ENCODE measurements at places on chromosomes 5 and 9.
A peak's percentile ranks its signal among the peaks of the same experiment; 100 is the strongest.

DNA sequence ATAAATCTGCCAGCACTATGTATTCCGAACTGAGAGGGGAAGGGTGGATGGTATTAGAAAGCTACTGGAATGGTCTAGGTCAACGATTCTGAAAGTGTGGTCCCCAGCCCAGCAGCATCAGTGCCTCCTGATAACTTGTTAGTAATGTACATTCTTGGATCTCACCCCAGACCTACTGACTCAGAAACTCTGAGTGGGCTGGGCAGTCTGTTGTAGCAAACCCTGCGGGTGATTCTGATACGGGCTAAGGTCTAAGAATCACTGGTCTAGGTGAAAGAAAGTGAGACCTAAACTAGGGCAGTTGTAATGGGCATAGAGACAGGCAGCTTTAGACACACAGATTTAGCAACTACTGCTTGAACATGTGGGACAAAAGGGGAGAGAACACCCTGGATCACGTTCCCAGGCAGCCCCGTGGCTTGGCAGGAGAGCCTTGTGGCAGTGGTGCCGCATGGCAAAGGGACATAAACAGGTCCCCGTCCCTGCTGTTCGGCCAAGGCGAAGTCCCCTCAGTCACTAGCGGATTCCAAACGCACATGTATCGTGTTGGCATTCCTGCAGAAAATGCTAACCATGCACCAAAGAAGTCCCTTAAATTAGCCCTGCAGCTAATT lies 216.3 kb downstream of the TTLL11 start:
- no peak for DNase-seq

- no peak for DNase-seq
Observed at GRCh38 chr9:31612336-31613030, 772.0 kb upstream of the ACO1 start.

DNA sequence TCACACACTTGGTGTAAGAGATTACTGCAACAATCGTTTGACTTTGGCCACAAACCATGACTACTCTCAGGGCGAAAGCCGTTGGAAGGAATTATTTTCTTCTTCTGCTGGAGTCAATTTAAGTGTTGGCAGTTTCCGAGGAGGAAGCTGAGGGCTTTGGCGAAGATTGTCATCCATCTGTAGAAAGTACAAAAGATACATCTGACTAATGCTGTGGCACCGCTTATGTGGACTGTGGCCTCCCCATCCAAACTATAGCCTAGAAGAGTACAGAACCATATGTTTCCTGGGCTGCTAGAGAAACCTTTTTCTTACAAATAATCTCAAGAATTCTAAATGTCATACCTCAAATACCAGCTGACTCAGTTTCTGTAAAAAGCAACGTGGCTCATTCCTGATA lies 7.4 kb downstream of the MTX3 start:
- no peak for DNase-seq

GRCh38 chr5:143063175-143063970 lies 293.2 kb downstream of the ARHGAP26 start:
- DNase-seq, result peak; percentile 25

DNA sequence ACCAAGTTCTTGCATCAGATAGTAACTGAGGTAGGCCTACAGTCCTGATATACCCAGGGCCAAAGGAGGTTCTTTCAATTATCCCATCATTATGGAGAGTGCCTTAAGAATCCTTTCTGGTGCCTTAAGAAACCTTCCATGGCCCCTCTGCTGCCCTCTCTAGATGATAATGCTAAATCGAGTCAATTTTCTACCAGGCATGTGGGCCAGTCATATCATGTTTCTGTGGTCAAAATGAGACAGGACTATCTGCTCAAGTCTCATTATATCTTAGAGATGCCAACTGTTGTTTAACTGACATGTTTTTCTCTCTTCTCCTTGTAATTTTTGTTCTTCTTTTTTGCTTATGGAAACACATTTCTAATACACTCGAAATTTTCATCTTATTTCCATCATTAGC lies 127.6 kb downstream of the EDIL3 start:
- no peak for DNase-seq

- DNase-seq, result no peak
Observed at GRCh38 chr5:128405159-128405558, 132.9 kb downstream of the FBN2 start.

DNA sequence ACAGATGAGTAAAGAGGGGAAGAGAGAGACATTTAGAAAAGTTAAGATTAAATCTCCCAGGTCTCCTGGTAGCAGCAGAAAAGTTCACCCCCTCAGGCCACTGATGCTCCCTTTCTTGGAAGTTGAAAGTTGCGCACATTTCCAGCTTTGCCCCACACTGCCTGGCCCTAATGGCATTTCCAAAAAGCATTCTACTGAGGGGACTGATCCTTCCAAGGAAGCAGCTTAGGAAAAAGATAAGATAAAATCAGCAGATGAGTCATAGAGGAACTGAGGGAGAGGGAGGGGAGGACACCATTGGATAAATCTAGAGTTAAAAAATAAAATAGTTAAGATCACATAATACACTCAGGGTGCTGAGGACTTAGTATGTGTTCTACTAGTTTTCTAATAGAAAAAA lies 67.6 kb upstream of the SLC12A2 start:
- DNase-seq, result no peak

GRCh38 chr9:136978073-136978864 lies 965 bp downstream of the PTGDS start:
- peak; percentile 95 for DNase-seq

DNA sequence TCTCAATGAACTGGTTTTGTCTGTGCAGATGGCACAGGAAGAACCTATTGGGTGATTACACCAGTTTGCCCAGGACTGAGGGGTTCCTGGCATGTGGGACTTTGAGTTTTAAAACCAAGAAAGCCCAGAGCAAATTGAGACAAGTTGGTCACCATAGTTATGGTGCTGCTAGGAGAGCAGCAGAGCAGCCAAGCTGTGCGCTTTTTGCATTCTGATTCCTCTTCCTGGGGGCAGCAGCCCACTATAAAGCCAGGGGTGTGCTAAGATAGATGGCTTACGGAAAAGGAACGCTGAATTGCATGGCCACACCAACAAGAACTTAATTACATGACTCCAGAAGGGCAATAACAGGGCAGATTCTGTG lies 49.7 kb downstream of the TIMD4 start:
- no peak for DNase-seq

- DNase-seq, result no peak
Observed at GRCh38 chr5:76742583-76742982, 26.7 kb downstream of the F2R start.

GRCh38 chr5:65820373-65820772 lies 98.4 kb downstream of the NLN start:
- no peak for DNase-seq

DNA sequence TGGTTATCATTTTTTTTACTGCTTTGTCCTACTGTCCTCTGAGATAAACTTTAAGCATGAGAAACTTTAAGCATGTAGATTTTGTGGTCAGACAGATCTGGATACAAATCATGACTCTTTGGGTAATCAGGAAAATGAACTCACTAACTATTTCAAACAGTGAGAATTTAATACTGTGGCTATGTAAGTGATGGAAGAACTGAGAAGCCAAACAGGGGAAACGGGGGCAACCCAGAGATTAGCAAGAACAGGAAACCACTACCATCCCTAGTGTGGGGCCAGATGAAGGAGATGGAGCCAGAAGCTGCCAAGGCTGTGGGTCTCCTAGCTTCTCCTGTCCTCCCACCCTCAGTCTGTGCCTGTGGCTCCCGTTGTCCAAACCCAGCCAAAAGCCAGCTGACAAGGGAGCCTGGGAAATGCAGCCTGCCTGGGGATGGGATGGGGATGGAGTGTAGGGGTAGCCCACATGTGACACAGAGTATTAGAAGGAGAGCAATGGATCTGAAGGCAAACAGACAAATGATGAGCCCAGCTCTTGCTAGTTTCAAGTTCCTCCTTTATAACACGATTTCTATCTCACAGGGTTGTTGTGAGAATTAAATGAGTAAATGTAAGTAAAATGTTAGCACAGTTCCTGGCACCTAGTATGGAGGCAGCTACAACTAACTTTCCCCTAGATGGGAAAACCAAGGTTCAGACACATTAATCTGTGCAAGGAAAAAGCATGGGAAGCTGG lies 27.7 kb upstream of the CDC23 start:
- DNase-seq, result no peak

DNA sequence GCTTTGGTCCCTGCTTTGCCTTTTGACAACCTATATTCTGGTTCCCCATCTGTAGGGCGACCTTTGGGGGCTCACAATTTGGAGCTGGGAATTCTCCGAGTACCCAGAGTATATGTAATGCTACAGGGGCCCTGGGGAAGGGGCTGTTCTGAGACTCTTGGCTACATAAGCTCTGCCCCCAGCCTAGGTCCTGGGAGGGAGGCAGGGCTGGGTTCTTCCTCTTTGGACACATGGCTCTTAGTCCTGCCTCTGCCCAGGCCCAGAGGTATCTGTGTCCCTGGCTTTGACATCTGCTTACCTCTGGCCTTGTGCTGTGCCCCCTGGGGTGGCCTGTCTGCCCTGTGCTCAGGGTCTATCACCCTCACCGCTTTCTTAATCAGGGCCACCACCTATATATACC lies 181.6 kb downstream of the CACNA1B start:
- no peak for DNase-seq

DNA sequence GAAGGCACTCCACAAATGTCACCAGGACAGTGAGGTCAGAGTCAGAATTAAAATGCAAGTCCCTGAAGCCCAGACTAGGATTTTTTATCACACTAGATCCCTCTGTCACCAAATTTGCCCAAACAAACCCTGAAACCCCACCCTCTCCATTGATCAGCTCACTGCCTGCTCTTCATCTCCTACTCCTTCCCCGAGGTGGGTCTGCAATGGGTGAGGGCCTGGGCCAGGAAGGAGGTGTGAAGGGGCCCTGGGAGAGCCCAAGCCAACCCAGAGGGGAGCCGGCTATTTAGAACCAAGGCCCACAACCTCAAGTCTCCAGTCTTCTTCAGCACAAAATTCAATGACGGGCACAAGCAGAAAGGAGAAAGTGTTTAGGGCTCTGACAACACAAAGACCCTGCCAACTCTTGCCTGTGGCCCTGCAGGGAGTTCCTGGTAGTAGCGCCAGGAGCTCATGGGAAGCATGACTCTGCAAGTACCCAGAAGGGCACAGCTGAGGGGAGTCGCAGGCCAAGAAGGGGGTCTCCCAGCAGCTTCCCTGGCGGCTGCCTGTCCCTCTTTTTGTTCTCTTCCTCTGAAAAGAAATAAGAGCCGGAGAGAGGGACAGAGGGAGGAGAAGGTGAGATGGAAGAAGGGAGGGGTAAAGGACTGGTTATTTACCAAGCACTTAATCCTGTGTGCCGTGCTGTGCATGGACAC lies 5.5 kb downstream of the FOXI1 start:
- DNase-seq, result no peak

- DNase-seq, result no peak
Observed at GRCh38 chr5:150106674-150107426, 20.5 kb upstream of the CSF1R start.

DNA sequence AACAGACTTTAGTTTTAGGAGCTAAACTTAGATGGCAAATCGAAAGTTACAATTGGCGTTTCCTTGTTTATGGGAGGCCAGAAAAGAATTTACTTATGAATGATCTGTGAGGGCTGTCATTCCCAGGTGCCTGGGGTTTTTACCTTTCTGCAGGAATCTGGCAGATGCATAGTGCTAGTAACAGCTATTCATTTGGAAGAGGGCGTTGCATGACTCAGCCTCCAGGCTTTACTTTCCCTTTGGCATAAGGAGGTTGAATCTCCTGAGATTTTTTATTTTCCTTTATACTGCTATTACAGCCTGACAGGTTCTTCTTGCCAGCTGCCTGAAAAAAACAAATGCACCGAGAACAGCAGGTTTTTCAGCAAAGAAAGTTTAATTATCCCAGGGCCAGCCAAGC lies 30.0 kb downstream of the CARD6 start:
- no peak for DNase-seq

DNA sequence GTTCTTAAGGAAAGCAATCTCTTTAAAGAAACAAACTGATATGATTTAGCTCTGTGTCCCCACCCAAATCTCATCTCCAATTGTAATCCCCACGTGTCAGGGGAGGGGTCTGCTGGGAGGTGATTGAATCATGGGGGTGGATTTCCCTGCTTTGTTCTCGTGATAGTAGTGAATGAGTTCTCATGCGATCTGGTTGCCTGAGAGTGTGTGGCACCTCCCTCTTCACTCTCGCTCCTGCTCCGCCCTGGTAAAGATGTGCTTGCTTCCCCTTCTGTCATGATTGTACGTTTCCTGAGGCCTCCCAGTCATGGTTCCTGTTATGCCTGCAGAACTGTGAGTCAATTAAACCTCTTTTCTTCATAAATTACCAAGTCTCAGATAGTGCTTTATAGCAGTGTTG lies 412.7 kb upstream of the SMC2 start:
- DNase-seq, result no peak

- no peak for DNase-seq
Observed at GRCh38 chr9:110355911-110356310, 18.2 kb upstream of the TXNDC8 start.

- DNase-seq, result no peak
Observed at GRCh38 chr9:124263213-124263612, 5.5 kb downstream of the NEK6 start.

DNA sequence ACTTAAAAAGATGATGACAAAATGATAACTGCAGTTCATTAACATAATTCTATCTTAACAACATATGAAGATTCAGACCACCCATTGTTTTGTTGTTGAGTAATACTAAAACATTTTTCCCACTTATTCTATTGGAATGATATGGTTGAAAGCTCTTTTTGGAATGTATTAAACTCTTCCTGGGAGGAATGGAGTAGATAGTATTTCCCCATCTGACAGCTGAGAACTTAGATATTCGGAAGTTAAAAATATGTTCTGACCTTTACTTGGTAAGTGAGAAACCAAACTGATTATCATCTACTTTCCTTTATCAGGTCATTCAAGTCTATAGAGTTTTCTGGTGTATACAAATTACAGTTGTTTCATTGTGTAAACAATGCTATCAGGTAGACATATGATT lies 452.9 kb downstream of the CSNK1G3 start:
- DNase-seq, result no peak

GRCh38 chr5:130759061-130759460 lies 406.0 kb downstream of the HINT1 start:
- DNase-seq, result no peak

GRCh38 chr5:156981481-156981880 lies 18.5 kb upstream of the TIMD4 start:
- no peak for DNase-seq

DNA sequence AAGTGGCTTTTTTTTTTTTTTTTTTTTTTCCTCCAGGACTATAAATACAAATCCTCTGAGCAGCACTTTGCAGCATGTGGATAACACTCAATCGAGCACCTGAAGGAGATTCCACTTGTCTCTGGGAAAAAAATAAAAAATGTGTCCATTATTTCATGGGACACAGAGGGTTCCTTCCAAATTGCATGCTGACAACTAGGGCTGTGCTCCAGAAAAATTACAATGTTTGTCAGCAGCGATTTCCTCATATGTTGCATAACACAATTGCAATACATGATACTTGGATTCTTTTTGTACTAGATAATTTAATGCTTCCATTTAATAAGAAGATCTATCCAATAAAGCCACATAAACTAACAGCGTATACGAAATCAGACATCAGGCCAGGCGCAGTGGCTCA lies 84.4 kb downstream of the CDH18 start:
- no peak for DNase-seq

GRCh38 chr9:28921857-28922500 lies 1348.7 kb upstream of the C9orf72 start:
- DNase-seq, result no peak

- no peak for DNase-seq
Observed at GRCh38 chr5:96712100-96712746, 50.0 kb downstream of the CAST start.

- no peak for DNase-seq
Observed at GRCh38 chr9:79895232-79895631, 323.5 kb downstream of the TLE4 start.
